ENCODE measurements at places on chromosomes 1 and 21.

GRCh38 chr1:34975771-34976170 lies 9.4 kb downstream of the TMEM35B start:
- no peak for DNase-seq

- DNase-seq = no peak
Observed at GRCh38 chr1:47887060-47887459, 110.1 kb downstream of the TRABD2B start.

DNA sequence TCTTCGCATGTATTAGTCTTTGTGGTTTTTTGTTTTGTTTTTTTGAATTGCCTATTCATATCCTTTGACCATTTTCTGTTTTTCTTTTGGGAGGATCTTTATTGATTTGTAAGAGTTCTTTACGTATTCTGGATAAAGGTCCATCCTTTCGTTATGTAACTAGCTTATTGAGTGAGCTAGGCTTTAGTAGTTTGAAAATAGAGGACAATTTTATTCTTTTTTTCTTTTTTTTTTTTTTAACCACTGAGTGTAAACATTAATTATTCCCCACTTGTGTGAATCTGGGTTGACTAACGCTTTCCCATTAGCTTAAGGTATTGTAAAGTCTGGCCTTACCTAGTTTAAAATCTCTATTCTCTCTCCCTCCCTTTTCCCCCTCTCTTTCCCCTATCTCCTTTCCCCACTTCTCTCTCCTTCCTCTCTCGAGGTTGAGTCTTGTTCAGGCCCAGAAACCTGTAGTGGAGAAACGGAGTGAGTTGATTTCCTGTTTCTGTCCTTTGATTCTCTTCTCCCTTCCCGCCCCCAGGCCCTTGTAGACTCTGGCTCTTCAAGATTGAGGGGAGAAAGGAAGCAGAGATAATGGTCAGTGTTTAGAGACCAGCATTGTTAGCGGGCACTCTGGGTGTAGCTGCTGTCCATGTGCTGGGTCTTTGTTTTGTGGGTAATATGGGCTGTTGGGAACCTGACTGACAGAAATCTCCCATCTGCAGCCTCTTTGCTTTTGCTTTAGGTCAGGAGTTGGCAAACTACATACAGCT lies 1.5 kb downstream of the MORC3 start:
- DNase-seq = no peak

DNA sequence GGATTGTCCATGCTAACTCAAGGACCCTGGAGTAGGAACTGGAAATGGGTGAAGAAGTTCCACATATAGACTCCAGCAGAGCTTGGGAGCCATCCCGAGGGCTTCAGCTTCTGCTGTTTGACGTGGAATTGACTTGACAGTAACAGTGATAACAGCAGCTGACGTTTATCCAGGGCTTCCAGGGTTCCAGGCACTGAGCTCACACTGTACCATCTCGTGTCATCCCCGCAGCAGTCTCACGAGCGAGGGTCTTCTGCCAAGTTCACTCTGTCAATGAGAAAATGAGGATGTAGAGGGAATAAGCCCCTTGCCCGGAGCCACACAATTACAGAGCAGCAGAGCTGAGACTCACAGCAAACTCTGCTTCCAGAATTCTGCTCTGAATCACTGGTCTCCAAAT lies 447.7 kb downstream of the SIPA1L2 start:
- no peak for DNase-seq

- DNase-seq = no peak
Observed at GRCh38 chr1:227894831-227895451, 52.8 kb downstream of the WNT9A start.

- DNase-seq = no peak
Observed at GRCh38 chr1:37484325-37485051, 10.1 kb downstream of the ZC3H12A start.

DNA sequence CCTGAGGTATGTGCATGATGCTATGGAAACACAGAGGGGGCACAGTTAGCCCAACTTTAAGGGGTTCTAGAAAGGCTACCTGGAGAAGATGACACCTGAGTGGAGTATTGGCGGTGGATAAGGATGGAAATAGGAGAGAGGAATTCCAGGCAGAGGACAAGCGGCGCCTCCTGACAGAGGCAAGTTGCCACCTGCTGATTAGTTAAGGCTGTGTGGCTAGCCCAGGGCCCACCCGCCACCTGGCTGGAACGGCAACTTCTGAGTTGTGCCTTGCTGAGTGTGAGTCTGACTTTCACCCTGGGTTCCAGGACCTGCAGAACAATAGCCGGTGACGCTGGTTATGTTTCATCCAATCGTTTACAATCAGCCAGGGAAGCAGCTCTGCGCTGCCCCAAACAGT lies 126.9 kb upstream of the LMO4 start:
- no peak for DNase-seq
